ENCODE measurements at places on chromosomes 5 and 9. TPM values are rescaled to one million over a fixed set of nuclear protein-coding genes. Genes with fewer than 3 reads are reported as not detected.

GRCh38 chr9:93557366-93558137 is 18.8 kb upstream of the PHF2 start:
- no peaks in the 10 kb centered on the region for H3K27me3 ChIP-seq
- H3K36me3 ChIP-seq: peaks cover 48% of the 10 kb centered on the region
- H3K27ac ChIP-seq: no peak overlapping the region
- no peak overlapping the region for H3K4me3 ChIP-seq
- H3K4me1 ChIP-seq: no peaks in the 10 kb centered on the region

DNA sequence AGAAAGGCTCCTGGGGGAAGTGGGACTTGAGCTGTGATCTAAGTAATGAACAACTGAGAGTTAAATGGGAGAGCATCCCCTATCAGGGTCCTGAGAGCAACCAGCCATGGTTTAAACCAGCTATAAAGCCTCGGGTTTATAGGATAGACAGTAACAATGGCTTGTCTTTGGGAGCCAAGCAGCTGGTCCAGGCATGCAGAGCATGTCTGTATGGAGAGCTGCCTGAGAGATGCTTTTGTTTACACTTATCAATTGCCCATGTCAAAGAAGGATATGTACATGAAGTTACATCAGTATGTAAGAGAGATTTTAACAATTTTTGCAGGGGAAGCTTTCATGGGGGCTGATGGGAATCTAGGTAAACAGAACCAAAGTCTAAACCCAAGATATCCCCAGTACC is 4.4 kb downstream of the TGFBI start:
- H3K4me1 ChIP-seq: peaks cover 25% of the 10 kb centered on the region
- H3K27ac ChIP-seq: no peak overlapping the region
- H3K36me3 ChIP-seq: no peaks in the 10 kb centered on the region
- peaks cover 15% of the 10 kb centered on the region for H3K27me3 ChIP-seq
- no peak for DNase-seq
- no peak overlapping the region for H3K4me3 ChIP-seq

DNA sequence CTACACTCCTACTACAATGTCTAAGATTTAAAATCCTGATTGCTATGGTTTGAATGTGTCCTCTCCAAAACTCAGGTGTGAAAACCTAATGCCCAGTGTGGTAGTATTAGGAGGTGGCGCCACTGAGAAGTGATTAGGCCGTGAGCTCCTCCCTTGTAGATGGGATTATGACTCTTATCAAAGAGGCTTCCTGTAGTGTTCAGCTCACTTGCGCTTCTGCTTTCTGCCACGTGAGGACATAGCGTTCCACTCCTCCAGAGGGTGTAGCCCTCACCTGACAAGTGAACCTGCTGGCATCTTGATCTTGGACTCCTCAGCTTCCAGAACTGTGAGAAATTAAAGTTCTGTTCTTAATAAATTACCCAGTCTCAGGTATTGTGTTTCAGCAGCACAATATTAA is 33.0 kb upstream of the WHRN start:
- H3K4me1 ChIP-seq: no peaks in the 10 kb centered on the region
- no peaks in the 10 kb centered on the region for H3K36me3 ChIP-seq
- peaks cover 23% of the 10 kb centered on the region for H3K27me3 ChIP-seq
- no peak overlapping the region for H3K4me3 ChIP-seq
- no peak for DNase-seq
- no peak overlapping the region for H3K27ac ChIP-seq

- H3K27ac ChIP-seq: no peak overlapping the region
- no peak for DNase-seq
- H3K4me3 ChIP-seq: no peak overlapping the region
- H3K36me3 ChIP-seq: no peaks in the 10 kb centered on the region
- no peaks in the 10 kb centered on the region for H3K27me3 ChIP-seq
Observed at GRCh38 chr5:10085185-10085584, 164.5 kb downstream of the ATPSCKMT start.

DNA sequence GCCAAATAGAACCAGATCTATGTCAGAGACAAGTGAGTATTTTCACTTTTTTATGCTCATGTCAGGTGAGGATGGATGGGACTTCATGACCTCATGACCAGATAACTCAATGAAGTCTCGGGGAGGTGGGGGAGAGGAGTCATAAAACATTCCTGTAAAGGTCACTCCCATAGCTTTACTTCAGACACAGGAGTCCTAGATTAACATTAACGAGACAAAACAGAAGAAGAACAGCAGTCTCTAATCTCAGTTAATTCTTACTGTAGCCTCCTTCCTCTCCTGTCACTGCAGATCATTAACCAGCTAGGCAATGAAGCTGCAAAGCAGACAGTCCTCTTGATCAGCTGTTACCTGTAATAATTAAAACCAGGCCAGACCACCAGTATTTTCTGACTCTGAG is 11.2 kb downstream of the CRHBP start:
- no peak overlapping the region for H3K4me3 ChIP-seq
- H3K27me3 ChIP-seq: peaks cover 57% of the 10 kb centered on the region

GRCh38 chr5:55634209-55634805 is 77.8 kb downstream of the SLC38A9 start:
- peaks cover 8% of the 10 kb centered on the region for H3K4me1 ChIP-seq
- H3K27me3 ChIP-seq: no peaks in the 10 kb centered on the region
- no peak for DNase-seq

DNA sequence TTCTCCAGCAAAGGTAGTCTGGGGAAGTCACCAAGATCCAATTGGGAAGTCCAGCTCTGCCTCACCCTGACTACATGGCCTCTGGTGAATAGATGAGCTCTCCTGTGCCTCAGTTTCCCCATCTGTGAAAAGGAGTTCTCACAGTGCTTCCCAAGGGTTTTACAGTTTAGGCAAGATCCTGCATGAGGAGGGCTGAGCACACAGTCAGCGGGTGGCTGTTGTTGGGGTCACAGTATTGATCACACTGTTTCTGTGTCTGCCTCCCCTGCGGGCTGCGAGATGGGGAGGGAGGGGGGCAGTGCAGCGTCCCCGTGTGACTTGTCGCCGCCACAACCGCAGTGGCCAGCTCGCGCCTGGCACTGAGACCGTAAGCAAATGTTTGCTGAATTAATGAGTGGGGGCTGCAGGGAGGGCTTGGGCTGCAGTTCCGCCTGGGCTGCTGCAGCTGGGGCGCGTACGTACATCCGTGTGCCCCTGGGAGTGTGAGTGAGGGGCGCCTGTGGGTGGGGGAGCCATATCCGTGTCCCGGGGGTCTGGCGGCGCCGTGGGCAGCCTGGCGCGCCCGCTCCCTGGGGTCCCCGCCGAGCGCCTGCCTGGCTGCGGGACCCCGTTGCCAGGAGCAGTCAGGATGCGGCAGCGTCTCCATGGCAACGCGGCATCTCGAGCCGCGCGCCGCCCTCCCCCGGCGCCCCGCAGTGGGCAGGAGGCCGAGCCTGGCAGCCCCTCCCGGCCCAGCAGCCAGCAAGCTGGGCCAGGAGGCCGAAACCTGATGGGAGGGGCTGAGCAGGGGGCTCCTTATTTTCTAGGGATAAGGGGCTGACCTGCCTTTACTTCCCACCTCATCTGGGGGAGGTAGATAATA is 31.4 kb upstream of the PSD2 start:
- no peak for DNase-seq
- no peak overlapping the region for H3K4me3 ChIP-seq
- H3K27me3 ChIP-seq: peaks cover 34% of the 10 kb centered on the region
- no peaks in the 10 kb centered on the region for H3K36me3 ChIP-seq

C5orf52 gene
- total RNA-seq: not detected

PCDHB4 gene
- total RNA-seq: not detected

PHF24 gene
- not detected for total RNA-seq

PCDHGA5 gene
- 0.12 TPM for total RNA-seq
